ENCODE measurements at places on chromosomes 13 and 19. TPM values are rescaled to one million over a fixed set of nuclear protein-coding genes. Genes with fewer than 3 reads are reported as not detected.

Gene VMAC
- 4.1 TPM for total RNA-seq

GRCh38 chr13:41311406-41312175, 524 bp downstream of the NAA16 start:
- ATAC-seq = peak; percentile 75

DNA sequence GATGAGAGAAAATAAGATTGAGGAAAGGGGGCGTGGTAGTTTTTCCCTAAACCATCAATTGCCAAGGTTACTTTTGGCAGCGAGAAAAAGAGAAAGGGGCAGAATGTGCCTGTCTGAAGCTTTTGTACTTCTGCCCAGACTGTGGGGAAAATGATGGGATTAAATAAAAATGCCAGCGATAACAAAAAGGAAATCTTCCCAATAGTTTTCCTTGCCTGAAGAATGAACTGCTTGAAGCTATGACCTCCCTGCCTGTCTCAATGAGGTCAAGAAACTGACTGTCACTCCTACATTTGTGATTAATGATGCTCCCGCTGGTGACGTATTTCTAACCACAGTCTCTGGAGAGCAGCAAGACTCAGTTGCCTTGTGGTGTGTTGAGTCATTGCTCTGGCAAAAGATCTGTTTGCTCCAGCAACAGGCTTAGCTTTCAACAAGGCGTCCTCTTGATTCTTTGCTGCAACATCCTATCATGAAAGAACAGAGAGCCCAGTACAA, 1051.5 kb downstream of the DIAPH3 start:
- no peak for ATAC-seq

DNA sequence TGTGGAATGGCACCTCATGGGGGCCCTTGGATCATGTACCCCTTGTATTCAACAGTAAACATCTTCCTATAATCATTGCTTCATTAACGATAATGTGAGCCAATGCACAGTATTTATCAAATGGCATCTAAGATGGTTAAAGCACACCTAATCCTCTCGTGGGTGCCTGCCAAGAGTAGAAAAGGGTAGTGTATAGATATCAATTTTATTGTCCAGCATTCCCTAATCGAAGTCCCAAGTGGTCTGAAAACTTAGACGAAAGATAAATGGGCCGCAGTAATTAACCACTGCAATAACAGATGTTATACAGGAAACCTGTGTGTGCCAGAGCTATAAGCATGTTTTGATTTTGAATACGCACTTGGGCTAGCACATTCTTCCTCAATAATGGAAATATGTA, 667 bp upstream of the MBNL2 start:
- ATAC-seq = no peak

Gene ZNF534
- total RNA-seq = not detected

DNA sequence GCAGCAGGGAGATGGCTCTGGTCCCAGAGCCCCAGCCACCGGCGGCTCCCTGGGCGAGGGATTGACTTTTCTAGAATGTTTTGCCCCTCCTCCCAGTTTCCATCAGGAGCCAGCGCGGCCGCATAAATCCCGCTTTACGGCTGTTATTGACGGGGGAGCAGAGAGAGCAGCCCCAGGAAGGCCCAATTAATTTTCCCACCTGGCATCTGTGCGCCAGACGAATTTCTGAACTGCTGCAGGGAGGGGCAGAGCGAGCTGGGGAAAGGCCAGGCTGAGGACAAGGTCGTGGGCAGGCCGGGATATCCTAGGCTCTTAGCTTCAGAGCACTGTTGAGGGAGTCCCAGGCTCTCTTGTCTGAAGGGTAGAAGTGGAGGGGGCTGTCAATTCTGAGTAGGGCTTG, 24.7 kb downstream of the ZNRF4 start:
- ATAC-seq = no peak

Gene EPS8L1
- 199 TPM for total RNA-seq

Gene ZNF681
- 1.5 TPM for total RNA-seq

Gene UNC13A
- total RNA-seq = 0.04 TPM

DNA sequence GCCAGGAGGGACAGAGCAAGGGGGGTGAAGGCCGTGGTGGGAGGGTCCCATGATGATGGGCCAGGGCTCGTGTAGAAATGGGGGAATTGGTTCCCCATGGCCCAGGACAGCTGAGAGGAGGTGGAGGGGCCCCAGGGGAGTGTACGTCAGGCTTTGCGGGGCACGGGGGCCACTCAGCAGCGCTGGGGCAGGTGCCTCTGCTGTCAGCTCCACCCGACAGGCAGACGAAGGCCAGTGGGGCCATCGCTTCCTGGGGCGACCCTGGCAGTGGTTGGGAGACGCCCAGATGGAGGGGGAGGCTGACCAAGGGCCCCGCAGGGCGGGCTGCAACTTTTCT, 1.9 kb upstream of the TEKTIP1 start:
- no peak for ATAC-seq

- no peak for ATAC-seq
These were observed 2.3 kb upstream of the LTBP4 start for GRCh38 chr19:40598918-40599307.

DNA sequence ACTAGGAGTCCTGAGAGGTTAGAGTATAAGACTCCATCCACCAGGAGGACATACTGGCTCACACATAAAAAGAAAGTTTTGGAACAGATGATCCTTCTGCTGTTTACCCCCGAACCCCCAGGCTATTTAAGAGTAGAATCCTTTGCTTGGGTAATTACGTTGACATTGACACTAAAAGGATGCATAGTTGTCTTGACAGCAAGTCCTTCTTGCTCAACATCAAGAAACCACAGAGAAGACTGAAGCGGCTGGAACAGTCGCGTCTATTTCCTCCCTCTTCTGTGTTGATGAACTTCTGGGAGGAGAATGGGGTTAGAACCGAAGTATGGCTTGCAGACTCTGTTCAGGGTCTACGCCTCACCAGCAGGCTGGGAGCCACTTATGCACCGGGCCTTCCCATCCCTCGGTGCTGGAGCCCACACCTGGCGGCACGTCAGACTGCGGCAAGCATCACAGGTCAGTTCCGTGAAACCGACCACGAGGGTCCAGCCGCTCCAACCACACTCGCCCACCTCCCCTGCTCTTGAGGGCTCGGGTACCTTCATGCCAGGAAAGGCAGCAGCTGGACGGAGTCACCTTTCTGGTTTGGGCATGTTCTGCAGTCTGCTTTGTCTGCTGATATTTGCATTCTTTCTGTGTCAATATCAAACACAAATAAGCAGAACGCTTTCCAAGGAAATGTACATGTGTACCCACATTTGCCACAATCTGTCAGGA, 42.4 kb upstream of the RANBP3 start:
- ATAC-seq = no peak

Gene MEDAG
- 2.7 TPM for total RNA-seq

DNA sequence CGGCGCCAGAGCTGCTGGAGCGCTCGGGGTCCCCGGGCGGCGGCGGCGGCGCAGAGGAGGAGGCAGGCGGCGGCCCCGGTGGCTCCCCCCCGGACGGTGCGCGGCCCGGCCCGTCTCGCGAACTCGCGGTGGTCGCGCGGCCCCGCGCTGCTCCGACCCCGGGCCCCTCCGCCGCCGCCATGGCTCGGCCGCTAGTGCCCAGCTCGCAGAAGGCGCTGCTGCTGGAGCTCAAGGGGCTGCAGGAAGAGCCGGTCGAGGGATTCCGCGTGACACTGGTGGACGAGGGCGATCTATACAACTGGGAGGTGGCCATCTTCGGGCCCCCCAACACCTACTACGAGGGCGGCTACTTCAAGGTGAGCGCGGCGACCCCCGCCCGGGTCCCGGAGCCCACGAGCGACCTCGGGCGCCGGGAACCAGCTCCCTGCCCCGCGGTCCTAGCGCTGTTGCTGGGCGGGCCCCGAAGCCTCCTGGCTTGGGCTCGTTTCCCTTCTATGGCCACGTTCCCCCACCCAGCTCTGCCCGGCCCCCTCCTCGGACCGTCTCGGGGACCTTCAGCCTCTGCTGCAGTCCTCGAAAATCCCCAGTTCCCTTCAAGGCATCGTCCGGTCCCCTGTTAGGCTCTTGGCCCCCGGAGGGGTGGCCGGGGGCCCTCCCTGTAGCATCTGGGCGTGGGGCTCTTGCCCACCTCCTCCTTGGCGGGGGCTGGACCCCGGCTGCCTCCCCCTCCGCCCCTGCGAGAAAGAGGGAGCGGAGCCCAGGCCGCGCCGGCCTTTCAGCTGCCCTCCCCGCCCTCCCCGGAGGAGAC, at the start of gene CDC34:
CDC34 (plus strand) TSS at position 8 of the 808 bp plus-strand sequence; CDS start at position 180, 172 bp downstream.
- ATAC-seq = no peak

- no peak for ATAC-seq
These were observed 179.1 kb downstream of the DCT start for GRCh38 chr13:94300401-94300800.

GRCh38 chr13:24202215-24202614, 41.7 kb downstream of the SPATA13 start:
- no peak for ATAC-seq

GRCh38 chr19:46821512-46822409, 28.9 kb downstream of the AP2S1 start:
- ATAC-seq = peak; percentile 55

DNA sequence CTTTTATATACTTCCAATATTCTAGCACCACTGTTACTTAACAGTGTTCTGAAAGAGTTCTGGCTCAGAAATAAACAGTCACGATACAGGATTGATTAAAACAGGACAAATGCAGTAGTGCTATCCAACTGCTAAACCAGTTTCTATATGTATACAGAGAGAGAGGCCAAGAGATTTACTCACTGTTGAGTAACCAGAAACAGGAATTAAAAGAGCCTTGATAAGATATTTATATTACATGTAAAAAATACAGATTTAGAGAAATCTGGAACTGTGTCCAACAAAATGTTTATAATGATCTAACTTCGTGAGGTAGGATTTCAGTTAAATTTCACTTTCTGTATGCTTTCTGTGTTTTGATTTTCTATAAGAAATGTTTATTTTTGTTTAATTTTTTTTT, 116.6 kb downstream of the CDK8 start:
- ATAC-seq = no peak

DNA sequence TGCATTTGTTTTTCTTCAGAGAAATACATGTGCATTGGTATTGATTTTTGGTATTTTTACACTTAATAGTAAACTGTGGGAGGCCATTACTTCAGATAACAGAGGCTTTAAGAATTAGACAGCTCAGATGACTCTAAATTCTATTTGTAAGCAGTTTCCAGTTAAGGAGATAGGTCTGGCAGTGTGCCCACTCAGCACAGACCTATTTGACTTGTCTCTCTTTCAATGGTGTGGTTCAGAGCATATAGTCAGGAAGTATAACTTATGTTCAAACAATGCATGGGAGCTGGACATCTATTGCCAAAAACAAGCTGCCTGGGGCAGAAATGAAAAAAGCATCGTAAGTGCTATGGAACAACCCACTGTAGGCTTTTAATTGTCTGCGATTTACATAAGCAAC, 370.7 kb downstream of the HS6ST3 start:
- ATAC-seq = no peak

DNA sequence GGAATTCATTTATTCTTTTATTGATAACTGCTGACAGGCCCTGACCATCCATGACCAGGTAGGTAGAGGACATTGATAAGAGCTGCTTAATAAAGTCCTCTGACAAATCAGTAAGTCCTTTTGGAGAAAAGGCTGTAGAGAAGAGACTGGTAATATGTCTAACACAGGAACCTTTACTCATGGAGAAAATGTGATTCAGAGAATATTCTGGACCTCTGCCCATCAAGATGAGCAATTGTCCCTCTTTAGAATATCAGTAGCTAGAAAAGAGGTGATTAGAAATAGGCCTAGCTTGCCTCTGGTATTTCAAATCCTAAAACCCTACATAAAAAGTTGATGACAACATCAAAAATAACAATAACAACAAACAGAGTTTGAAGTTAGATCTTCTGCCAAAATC, 642.3 kb downstream of the TBC1D4 start:
- no peak for ATAC-seq

GRCh38 chr19:12965017-12965811, 4.2 kb upstream of the DAND5 start:
- ATAC-seq = peak; percentile 86

DNA sequence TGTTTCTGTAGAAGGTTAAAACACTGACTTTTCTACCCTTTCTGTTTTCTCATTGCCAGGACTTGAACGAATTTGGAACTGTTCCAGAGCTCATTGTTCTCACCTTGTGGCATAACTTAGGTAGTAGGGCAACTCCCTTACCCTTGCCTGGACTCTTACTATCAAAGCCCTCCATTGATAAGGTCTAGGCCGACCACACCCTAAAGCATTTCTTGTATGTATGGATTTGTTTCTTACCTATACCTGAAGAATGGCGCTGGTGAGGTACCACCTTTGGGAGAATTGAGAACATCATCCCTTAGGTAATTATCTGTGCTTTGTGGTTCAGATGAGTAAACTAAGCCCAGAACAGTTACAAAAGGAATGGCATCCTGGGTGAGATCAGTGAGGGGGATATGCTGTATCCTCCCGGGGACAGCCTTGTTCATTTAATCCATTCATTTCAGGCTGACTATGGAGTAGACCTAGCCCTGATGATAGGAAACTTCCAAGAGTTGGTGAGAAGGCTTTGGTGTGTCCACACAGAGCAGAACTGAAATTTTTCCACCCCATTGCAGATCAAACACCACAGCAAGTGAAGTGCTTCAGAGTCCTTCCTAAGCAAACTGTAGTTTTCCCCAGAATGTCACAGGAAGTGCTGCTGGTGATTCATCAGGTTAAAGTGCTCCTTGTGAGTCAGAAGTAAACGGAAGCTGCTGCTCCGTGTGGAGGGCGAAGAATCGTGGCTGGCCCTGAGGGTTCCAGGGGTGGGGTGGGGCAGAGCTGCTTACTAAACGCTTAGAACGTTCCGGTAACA, 113.0 kb downstream of the TEX26 start:
- ATAC-seq = peak; percentile 92

Gene TMEM59L
- total RNA-seq = 0.28 TPM

DNA sequence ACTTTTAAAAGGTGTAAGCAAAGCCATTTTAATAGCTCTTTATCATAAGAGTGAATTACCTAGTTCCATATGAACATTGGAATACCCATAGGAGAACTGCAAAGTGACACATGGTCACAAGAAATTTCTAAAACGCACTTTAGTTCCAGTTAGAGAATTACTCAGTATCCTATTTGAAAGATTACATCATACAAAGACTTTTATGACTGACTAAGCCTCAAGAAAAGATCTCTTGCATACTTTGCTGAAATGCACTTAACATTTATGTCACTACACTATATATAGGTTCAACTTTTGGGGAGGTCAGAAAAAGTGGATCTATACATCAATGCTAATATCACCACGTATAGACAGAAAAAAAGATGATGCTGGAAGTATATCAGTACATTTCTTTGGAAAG, 7.1 kb downstream of the PCDH9 start:
- ATAC-seq = no peak

DNA sequence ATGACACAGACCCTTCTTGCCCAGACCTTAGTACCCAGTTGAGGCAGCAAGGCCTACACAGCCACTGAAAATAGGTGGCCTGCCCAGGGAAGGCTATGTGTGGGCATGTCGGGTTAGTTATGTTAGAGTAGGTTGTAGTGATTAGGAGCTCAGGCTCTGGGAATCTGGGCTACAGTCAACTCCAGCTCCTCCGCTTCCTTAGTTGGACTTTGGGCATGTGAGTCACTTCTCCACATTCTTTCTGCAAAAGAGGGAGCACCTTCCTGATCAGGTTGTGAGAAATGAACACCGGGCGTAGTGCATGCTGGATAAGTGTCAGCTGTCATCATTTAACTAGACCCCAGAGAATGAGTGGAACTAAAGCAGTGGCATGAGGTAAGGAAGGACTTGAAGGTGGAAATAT, 64.8 kb downstream of the ARHGAP35 start:
- ATAC-seq = peak; percentile 56

All from esophagus mucosa (tissue), 1 donor.